ENCODE measurements at places on chromosomes 7 and 10. TPM values are rescaled to one million over a fixed set of nuclear protein-coding genes. Genes with fewer than 3 reads are reported as not detected.
A peak's percentile ranks its signal among the peaks of the same experiment; 100 is the strongest.

DNA sequence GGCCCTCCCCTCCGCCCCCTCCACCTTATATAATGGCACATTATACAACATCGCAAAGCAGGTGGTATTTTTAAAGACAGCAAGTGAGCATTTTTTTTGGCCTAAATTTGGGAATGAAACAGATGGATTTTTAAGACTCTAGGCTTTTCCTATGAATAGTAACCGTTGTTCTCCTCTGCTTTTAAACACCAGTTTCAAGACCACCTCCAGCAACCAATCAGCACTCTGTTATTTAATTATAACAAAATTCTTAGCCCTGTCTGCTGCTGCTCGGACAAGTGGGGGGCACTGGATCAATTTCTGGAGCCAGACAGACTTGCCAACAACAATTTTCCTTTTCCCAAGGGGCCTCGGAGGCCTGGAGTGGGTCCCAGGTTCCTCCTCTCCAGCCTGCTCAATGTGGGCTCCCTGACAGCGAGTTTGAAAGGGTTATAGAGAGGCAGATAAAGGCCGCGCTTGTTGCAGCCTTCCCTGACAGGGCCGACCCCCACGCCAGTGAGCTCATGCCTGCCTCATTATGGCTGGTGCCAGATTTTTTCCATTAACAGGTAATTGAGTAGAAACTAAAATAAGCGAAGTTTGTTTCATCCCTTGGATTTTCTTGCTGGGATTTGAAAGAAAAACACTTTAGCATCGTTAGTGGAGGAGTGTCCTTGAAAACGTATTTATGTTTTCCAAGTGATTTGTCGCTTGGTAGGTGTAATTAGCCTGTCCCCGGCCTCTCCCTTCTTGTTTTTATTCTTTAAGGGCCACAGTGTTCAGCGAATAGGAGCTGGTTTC lies 227.3 kb downstream of the TCF7L2 start:
- DNase-seq, result no peak

The TBC1D12 gene
- 23.8 TPM for total RNA-seq

- peak; percentile 35 for DNase-seq
These were observed 32.8 kb upstream of the PHF14 start for GRCh38 chr7:10940704-10941355.

The SEMA3A gene
- total RNA-seq, result 12.6 TPM
